Stimulated activated CD4-positive, alpha-beta T cell treated with anti-CD3 and anti-CD28 coated beads, Interleukin-15, amount 100 ng/mL, for 1 hour (primary cell): ENCODE measurements at places on chromosomes 2 and 18.

DNA sequence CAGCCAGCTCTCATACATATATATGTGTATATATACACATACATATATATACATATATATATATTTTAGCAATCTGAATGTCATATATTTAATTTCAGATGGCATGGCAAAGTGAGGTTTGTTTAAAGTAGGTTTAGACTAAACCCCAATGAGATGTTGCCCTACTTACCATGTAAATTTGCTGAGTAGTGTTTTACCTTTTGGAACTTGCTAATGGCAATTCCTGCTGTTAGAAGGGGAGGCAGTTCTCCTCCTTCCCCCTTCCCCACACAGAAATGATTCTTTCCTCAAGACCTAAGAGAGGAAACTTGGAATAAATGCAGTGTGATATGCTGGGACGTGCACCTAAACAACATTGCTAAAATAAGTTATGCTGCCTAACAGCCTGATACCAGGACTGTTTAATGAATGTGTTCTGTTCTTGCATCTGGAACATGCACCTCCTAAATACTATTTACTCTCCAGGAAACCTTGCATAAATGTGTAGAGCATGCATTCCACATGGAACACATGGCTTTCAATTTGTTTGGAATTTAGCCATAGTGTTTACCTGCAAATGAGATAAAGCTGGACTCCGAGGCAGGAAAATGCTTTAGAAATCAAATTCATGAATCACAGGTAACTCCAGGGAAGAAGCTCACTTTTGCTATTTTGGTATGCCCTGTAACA, 252.9 kb upstream of the SIX3 start:
- DNase-seq: no peak

DNA sequence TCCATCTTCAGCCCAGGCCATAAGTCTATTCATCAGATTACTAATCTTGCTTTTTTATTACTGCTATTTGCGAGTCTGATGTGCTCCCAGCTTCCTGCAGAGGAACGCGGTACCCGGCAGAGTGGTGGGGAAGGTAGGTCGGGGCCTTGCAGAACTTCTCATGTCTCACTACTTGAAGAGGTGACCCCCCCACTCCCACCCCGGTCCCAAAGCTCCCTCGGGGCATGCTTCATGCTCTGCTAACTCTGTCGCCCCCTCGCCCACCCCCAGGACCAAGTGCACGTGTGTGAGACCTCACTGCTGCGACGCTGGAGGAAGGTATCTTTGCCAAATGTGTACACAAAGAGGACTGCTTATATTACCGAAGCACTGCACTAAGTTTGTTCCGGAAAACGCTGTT, 129.4 kb upstream of the RAB12 start:
- no peak for DNase-seq

GRCh38 chr2:201171259-201171814, 11.6 kb upstream of the CASP10 start:
- DNase-seq: no peak

- no peak for DNase-seq
These were observed 87.8 kb downstream of the CALCRL start for GRCh38 chr2:187360286-187360685.

- peak; percentile 17 for DNase-seq
These were observed 28.3 kb upstream of the NT5DC4 start for GRCh38 chr2:112692495-112692911.

DNA sequence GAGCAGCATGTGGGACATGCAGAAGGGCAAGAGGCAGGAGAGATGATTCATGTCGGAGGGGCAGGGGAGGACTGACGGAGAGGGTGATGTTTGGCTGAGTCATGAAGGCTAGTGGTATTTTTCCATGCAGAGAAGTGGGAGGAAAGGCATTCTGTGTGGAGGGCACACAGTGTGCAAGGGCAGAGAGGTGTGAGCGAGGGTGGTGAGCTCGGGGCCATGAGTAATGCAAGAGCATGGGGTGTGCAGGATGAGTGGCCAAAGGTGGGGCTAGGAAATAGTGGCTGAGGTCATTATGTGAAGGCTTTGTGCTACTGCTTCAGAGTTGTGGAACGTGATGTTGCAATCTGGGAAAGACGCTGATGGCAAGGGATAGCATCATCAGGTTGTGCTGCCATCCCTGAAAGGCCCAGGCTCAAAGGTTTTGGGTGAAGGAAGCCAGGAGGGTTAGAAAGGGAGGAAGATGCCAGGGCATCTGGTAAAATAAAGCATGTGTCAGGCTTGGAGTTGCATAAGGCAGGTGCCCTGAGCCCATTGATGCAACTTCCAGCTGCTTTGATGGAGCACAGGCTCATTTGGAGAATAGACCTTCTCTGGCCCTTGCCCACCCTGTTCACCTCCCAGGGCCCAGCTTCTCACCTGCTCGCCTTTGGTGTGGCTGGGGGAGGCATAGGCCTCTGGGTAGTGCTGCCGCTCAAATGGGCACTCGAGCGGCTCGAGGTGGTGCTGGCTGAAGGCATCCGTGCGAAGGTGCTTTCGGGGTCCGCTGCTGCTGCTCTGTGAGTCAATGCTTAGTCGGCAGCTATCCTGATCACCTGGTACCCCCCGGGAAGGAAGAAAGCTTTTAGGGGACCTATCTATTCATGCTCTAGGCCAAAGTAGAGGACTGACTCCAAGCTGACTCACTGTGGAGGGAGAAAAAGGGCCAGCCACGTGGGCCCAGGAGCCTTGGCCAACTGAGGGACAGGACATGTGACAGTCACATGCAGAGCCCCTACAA, 37.5 kb downstream of the PAX8 start:
- no peak for DNase-seq

DNA sequence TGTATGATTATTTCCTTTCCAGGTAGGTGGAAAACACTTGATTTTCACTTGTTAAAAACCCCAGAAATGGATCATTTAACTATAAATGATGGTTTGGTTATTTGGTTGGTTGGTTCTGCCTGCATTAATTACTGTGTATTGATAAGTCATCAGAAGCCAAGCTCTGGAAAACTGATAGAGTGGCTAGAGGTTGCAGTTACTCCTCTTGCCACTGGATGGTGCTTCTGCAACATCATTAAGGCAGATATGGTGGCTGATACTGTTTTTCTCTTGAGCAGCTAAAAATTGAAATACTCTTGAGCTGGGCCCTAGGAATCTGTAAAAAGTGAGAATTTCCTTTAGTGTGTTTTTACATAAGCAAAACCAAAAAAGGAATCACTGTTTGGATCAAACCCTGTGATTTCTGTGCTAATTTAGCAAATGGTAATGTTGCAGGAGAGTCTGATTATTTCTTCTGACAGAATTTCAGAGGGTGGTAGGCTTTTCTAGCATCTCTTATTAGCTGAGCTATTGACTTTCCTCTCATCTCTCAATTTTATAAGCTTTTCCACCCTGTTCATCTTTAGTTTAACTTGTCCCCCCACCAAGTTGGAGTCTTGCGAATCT, 54.3 kb downstream of the RAB10 start:
- DNase-seq: no peak

DNA sequence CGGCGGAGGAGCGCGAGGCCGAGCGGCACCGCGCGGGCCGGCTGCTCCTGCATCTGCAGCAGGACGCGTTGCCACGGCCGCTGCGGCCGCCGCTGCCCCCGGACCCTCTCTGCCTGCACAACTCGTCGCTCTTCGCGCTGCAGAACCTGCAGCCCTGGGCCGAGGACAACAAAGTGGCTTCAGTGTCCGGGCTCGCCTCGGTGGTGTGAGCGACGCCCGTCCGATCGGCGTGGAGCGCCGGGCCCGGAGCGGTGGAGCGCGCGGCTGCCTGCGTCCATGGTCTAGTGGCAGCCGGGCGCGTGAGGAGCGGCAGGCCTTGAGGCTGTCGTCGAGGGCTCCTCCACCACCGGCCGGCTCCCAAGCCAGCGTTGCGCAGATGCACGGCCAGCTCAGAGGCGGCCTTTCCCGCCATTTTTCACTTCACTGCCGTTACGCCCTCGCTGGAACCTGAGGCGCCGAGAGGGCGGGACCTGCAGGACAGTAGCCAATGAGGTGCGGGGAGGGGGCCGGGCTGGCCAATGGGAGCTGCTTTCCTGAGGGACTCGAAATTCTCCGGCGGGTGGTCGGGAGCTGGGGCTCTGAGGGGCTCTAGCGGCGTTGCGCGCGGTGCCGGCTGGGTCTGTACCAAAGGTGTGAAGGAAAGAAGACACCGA, 1.9 kb downstream of the TLX2 start:
- DNase-seq: peak; percentile 54

GRCh38 chr18:59015531-59016152, 124.0 kb upstream of the SEC11C start:
- DNase-seq: no peak

DNA sequence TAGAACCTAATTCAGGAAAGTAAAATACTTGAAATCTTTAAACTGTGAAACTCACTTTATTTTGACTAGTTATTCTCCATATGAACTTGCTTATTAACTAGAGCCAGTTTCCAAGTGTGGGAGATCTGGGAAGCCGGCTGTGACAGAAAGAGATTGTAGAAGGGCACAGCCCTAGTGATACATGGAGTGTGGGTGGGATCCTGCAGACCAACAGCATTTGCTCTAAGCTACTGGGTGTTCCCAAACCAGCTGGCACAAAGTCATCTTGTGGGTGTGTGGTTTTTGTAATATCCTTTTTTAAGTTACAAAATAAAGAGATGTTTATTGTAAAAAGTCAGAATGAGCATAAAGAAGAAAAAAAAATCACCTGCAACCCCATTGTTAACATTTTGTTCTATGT, 3.4 kb downstream of the DUSP19 start:
- no peak for DNase-seq

DNA sequence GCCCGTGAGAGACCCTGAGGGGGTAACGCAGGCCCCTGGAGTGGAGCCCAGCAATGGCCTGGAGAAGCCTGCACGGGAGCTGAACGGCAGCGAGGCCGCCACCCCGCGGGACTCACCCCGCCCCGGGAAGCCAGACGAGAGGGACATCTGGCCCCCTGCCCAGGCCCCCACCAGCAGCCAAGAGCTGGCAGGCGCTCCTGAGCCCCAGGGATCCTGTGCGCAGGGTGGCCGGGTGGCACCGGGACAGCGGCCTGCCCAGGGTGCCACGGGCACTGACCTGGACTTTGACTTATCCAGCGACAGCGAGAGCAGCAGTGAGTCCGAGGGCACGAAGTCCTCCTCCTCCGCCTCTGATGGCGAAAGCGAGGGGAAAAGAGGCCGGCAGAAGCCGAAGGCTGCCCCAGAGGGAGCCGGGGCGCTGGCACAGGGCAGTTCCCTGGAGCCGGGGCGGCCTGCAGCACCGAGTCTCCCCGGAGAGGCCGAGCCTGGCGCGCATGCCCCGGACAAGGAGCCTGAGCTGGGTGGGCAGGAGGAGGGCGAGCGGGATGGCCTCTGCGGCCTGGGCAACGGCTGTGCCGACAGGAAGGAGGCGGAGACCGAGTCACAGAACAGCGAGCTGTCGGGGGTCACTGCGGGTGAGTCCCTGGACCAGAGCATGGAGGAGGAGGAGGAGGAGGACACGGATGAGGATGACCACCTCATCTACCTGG, 35.1 kb downstream of the CTDP1 start:
- no peak for DNase-seq
